ENCODE measurements at places on chromosomes 16 and 17. TPM values are rescaled to one million over a fixed set of nuclear protein-coding genes. Genes with fewer than 3 reads are reported as not detected.

PRDM7 gene
- total RNA-seq, result 0.02 TPM

INCA1 gene
- total RNA-seq, result 1.6 TPM

WWP2 gene
- 21.7 TPM for total RNA-seq

HS3ST3B1 gene
- total RNA-seq, result 1.0 TPM

TBC1D3C gene
- total RNA-seq, result not detected

P2RX5 gene
- 24.9 TPM for total RNA-seq

Measured in A549 treated with AZD2906 at 1 μM for 4 hours (cell line).